Fibroblast of lung (primary cell): ENCODE measurements at places on chromosomes 11 and 22.

DNA sequence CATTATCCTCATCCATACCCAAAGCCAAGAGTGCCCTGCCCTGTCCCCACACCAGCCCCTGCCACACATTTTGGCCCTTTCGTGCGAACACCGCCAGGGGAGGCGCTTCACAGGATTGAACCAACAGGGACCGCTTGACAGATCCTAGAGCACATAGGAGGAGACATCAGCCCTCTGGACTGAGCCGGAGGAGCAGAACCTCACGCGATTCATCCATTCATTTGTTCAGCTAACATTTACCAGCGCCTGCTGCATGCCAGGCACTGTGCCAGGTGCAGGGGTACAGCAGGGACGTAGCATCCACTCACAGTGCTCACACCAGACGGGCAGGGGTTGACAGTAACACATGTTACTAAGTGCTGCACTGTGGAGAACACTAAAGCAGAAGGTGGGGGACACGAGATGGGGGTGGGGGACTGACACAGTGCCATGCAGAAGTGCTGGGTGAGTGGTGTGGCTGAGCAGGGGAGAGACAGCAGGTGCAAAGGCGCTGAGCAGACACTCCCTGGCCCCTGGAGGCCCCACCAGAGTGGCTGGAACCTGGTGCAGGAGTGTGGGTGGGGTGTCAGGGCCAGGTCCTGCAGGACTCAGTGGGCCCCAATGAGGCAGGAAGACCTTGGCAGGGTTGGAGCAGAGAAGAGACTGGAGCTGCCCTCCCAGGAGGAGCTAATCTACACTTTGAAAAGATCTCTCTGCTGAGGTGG lies 3.4 kb downstream of the GNAZ start:
- no peak for DNase-seq

DNA sequence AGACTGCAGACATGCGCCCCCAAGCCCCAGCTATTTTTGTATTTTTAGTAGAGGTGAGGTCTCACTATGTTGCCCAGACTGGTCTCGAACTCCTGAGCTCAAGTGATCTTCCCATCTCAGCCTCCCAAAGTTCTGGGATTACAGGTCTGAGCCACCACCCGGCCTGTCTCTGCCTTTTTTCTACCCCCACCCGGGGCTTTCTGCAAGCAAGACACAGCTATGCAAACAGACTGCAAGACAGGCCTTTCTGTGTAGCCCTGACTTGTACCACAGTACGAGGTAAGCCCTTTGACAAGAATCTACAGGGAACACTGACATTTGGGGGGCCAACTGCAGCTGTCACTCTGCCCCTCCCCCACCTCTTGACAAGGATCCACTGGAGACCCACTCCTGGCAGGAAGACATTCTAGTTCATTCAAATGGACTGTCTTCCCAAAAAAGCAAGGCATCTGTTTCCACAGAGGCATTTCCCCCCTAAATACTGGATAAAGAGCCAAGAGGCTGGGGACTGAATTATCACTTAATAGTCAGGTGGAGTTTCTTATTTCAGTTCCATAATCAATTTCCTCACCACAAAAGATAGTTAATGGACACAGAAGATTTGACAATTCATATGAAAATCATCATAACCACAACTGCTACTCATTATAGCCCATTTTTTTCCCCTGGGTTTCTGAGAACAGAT lies 118.2 kb downstream of the ABTB2 start:
- no peak for DNase-seq

- DNase-seq, result no peak
These were observed 92.0 kb downstream of the MYEOV start for GRCh38 chr11:69385832-69386427.

- no peak for DNase-seq
These were observed 1.5 kb downstream of the CACNG2 start for GRCh38 chr22:36701965-36702621.

GRCh38 chr22:43886231-43886630 lies 5.6 kb downstream of the PNPLA5 start:
- DNase-seq, result no peak

- DNase-seq, result peak; percentile 38
These were observed 188.2 kb upstream of the TBCEL start for GRCh38 chr11:120835601-120836228.

DNA sequence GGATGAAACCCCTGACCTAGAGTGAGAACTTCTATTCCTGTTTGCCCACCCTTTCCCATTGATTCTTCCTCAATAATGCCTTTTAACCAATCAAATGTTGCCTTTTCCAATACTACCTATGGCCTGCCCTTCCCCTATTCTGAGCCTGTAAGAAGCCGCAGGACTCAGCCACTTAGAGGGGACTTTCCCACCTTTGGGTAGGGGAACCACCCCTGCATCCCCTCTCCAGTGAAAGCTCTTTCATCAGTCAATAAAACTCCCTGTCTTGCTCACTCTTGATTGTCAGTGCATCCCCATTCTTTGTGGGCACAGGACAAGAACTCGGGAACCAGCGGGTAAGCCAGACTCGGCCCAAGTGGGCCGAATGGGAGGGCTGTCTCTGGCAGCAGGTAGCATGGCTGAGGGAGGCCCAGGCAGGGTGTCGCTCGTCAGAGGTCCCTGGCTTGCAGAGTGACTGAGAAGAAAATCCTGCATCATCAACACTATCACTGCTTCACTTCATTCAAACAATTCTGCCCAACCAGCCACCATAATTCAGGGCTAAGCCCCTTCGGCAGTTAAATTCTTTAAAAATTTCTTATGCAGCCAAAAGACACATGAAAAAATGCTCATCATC lies 30.4 kb downstream of the LDHAL6A start:
- DNase-seq, result no peak

GRCh38 chr11:121688055-121688491 lies 235.3 kb upstream of the SORL1-AS1 start:
- peak; percentile 84 for DNase-seq

GRCh38 chr11:86717817-86718501 lies 45.5 kb upstream of the ME3 start:
- peak; percentile 51 for DNase-seq

DNA sequence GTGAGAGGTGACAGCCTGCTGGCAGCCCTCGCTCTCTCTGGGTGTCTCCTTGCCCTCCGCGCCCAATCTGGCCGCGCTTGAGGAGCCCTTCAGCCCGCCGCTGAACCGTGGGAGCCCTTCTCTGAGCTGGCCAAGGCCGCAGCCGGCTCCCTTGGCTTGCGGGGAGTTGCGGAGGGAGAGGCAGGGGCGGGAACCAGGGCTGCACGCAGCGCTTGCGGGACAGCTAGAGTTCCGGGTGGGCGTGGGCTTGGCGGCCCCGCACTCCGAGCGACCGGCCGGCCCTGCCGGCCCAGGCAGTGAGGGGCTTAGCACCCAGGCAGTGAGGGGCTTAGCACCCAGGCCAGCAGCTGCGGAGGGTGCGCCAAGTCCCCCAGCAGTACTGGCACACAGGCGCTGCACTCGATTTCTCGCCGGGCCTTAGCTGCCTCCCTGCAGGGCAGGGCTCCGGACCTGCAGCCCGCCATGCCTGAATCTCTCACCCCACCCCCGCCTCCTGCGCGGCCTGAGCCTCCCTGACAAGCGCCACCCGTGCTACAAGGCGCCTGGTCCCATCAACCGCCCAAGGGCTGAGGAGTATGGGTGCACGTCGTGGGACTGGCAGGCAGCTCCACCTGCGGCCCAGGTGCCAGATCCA lies 1526.1 kb downstream of the FAM181B start:
- no peak for DNase-seq

DNA sequence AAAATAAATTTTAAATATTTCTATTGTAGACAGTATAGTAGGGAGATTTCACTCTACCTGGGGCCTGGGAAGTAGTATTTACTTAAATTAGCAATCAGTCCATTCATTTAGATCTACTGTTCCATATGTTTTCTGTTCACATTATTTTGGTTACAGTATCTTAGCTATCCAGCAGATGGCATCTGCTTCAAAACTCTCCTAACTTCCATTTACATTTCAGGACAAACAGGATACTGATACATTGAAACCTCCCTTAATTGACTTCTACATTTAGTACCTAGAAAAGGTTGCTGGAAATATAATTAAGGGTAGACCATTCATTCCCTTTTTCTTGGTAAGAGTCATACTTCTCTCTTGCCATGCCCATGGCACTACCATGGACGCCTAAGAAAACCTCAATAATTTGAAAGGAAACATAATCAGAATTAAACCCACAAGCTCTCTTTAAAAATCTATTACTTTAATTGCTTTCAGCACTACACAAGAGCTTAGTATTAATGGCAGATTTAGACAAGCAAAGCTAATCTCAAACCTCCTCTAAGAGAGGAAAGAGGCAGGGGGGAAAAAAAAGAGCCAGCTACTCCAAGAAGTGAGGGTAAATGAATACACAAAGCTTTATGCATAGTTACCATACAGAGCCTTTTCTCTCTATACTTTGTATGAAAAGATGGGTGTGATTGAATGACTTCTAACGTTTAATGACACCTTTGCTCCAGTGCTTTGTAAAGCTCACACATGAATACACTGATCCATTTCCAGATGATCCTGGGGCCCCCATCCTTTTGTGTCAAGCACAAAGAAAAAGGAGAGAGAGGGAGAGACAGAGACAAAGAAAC lies 131.2 kb upstream of the MTMR2 start:
- peak; percentile 60 for DNase-seq

GRCh38 chr11:14133381-14133780 lies 170.9 kb downstream of the SPON1 start:
- DNase-seq, result no peak

- DNase-seq, result peak; percentile 82
These were observed 2.9 kb downstream of the C1QTNF5 start for GRCh38 chr11:119337581-119338317.

GRCh38 chr11:72483412-72484186 lies 49.3 kb upstream of the CLPB start:
- peak; percentile 63 for DNase-seq

GRCh38 chr11:113378692-113379091 lies 8.9 kb upstream of the ANKK1 start:
- DNase-seq, result no peak

DNA sequence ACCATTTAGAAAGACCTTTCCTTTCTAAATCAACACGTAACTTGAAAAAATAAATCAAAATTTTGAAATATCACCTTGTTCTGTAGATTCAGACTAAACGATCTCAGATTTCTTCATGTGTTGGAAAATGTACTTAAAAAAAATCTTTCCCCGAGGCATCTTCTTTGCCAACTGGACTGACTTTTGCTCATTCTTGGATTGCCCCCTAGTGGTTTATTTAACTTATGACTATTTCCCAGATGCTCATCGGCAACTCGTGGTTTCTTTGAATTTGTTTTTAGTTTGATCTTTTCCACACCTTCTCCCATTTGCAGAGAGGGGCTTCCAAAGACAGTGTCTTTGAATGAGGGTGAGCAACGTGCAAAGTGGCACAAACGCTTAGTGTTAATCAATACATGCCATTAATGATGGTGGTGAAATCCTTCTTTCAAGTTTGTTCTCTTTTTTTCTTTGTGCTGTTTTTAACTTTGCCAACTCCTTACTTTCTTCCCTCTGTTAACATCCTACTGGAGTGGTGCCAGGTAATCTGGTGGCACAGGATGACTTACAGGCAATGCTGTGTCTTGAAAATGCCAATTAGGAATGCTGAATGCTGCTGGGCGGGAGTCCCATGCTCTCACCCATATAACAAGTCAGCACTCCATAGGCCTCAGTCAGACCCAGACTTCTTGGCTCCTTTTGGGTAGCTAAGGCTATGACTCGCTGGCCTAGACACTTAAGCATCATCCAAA lies 18.3 kb downstream of the PRSS23 start:
- peak; percentile 88 for DNase-seq

GRCh38 chr11:59261150-59261549 lies 48.4 kb upstream of the MPEG1 start:
- no peak for DNase-seq

GRCh38 chr11:46006418-46007070 lies 84.1 kb downstream of the LARGE2 start:
- peak; percentile 64 for DNase-seq

DNA sequence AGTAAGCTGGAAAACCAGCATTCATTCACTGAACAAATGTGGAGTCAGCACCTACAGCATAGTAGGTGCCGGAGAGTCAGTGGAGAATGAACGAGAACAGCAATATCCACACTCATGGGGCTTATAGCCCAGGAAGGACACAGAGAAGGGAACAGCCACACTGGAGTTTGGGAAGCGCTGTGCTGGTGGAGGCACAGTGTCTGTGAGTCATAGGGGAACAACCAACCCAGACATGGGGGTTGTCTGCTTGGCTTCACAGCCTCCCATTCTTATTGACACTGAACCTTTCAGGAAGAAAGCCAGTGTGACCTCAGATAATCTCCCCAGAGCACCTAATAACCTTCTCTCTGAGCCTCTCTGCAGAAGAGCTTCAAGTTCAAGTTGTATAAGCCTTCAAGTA lies 56.6 kb upstream of the UBASH3B start:
- DNase-seq, result peak; percentile 53

DNA sequence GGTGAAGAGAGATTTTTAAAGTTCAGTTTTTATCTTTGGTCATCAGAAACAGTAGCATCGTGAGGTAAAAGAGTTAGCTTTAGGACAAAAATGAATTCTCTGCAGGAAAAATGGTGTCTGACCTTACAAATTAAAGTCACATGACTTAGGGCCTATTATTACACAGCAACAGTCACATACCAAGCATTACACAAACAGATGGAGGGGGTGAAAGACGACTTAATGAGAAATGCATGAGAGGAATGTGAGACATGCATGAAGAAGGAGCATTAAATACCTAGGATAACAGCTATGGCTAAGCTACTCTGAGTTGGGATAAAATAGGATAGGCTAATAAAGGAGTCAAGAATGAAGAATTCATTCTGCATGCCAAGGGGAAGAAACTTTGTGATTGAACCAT lies 77.5 kb downstream of the BLID start:
- DNase-seq, result peak; percentile 43

DNA sequence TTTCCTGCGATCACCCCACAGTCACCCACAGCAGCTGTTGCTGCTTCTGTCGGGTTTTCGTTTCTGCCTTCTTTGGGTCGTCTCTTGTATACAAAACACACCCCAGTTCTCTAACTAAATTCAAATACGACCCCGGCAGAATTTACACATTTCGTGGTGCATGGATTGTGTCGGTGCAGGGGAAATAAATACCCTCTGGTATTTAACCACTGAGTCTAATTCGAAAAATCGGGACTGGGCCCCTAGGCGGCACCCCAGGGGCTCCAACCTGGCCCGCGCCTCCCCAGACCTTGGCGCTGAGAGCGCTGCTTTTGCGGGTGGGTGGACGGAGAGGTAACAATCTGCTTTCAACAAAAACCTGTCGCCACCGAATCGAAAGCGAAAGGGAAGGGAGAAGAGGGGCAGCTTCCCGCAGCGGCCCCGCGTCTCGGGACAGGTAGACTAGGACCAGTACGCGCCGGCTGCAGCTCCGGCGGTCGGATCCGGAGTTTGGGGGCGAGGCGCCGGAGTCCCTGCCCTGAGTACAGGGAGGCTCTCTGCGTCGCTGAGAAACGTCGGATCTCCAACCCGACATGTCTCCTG lies 4.4 kb downstream of the ALX4 start:
- DNase-seq, result peak; percentile 14
